A172 (cell line): ENCODE measurements at places on chromosomes 11 and 22. TPM values are rescaled to one million over a fixed set of nuclear protein-coding genes. Genes with fewer than 3 reads are reported as not detected.

DNA sequence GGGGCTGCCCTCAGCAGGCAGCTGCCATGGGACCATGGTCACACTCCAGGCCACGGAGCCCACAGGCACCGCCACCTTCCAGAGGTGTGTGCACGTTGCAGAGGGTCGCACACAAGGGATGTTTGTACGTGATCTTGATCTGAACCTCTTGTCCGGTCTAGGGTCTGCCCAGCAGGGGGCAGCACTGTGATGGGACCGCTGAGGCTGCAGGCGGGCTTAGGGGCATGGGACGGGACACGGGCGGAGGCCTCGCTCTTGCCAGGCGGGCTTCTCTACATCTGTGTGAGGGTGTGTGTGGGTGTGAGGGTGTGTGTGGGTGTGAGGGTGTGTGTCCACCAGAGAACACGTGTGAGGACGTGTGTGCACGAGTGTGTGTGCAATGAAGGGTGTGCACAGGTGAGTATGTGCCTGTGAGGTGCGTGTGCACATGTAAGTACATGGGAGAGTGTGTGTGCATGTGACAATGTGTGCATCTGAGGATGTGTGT is 52.4 kb downstream of the CACNA1I start:
- no peak for DNase-seq

DNA sequence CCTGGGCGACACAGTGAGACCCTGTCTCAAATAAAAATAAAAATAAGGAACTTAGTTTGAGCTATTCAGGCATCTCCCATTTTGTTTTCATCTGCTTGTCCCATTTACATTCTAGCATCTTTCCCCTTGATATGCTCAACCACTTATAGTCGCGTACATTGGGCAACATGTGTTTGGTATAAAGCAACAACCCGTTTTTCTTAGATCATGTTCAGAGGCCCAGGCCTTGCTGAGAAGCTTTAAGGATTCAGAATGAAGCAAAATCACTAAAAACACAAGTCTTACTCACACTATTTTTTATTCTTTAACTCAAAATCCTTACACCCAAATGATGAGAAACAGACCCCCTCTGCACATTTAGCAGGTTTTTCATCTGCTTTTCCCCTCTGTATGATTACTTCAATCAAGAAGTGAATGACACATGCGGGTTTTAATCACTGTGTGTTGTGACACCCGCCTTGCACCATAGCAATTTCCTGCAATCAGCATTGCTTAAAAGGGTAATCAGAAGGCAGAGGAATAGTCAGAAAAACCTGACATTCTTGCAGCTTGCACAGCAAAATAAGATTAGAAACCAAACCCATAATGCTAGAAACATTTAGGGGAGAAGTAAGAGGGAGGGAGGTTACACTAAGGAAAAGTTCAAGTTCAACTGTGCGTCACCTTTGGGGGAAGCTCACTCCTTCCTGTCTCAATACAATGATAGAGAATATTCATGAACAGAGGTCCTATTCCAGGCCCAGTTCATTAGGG is 25.9 kb downstream of the ALG9 start:
- DNase-seq = no peak

Gene KCNJ1
- total RNA-seq = not detected in 2 replicates

Gene OR52H1
- not detected in 2 replicates for total RNA-seq
